ENCODE measurements at places on chromosomes 2 and 18. TPM values are rescaled to one million over a fixed set of nuclear protein-coding genes. Genes with fewer than 3 reads are reported as not detected.

GRCh38 chr18:52367953-52368742 lies 28.2 kb downstream of the DCC start:
- no peak for DNase-seq

UGT1A8 gene
- not detected for polyA plus RNA-seq

DNA sequence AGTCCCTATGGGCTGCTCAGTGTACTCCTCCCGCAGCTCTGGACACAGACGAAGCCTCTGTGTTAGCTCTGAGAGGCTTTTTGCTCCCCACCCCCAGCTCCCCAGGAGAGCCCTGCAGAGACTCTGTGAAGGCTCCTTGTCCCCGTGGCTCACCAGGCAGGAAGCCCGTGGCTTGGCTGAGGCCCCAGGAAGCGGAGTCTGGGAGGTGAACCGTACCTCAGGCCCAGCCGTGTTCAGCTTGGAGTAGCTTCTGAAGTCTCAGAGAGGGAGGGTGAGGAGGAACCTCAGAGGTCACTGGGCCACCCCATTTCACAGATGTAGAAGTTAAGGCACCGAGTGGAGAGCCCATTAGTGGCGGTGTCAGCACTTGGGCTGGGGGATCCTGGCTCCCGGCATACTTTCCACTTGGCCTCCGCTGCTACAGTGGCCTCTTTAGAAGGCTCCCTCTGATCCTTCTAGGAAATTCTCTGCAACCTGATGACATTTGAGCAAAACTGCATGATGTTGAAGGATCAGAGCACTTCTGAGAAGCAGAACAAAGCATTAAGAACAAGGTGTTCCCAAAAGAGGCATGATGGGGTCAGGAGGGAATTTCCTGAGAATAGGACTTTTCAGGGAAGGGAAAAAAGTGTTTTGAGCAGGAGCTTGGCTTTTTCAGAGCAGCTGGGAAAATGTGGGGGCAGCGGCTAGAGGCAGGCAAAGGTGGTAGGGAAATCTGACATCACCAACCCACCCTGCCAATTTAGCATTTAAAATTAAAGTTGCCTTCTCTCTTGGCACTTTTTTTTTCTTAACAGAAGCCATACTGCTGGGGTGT lies 79.1 kb downstream of the MCFD2 start:
- no peak for DNase-seq

GRCh38 chr2:185990861-185991525 lies 252.4 kb downstream of the FSIP2 start:
- DNase-seq: no peak

DNA sequence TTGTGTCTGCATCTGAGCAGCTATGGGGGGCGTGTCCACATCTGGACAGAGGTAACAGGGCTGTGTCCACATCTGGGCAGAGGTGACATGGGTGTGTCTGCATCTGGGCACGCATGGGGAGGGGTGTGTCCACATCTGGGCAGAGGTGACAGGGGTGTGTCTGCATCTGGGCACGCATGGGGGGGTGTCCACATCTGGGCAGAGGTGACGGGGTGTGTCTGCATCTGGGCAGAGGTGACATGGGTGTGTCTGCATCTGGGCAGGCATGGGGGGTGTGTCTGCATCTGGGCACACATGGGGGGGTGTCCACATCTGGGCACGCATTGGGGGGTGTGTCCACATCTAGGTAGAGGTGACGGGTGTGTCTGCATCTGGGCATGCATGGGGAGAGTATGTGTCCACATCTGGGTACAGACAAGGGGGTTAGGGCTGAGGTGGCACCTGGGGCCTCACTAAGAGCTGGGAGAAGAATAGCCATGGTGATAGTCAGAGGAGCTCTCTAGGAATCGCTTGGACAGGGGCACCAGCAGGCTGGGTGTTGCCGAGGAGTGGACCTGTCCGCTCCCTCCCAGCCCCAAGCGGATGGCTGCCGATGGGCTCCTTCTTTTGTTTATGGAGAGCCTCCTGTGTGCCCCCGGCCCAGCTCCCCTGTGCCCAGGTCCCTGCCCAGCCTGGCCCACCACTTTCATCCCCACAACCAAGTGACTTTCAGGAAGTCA lies 177.8 kb downstream of the EIPR1 start:
- DNase-seq: no peak

DNA sequence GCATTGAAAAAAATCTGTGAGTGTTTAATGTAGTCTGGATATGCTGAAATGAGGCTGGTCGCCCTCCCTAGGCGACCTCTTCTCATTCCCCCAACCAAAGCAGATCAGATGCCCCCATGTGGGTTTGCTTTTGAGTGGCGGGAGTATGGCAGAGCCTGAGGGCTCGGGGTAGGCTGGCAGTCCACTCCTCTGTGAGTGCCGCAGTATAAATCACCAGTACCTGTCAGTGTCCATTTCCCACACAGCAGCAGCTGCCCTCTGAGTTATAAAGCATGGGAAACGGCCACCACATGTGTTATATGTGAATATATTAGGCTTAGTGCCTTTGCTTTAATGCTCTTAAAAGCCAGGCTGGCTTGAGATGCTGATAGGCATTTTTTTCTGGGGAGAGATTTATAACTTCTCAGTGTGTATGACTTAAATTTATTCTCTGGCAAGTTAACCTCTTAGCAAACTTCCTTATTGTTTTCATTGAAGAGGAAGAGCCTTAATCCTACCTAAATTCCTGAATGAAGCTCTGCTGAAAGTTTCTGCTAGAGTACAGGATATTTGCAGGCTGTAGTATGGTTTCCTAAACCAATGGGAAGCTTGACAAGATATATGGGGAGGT lies 3.8 kb downstream of the DCC start:
- DNase-seq: peak; percentile 38

DNA sequence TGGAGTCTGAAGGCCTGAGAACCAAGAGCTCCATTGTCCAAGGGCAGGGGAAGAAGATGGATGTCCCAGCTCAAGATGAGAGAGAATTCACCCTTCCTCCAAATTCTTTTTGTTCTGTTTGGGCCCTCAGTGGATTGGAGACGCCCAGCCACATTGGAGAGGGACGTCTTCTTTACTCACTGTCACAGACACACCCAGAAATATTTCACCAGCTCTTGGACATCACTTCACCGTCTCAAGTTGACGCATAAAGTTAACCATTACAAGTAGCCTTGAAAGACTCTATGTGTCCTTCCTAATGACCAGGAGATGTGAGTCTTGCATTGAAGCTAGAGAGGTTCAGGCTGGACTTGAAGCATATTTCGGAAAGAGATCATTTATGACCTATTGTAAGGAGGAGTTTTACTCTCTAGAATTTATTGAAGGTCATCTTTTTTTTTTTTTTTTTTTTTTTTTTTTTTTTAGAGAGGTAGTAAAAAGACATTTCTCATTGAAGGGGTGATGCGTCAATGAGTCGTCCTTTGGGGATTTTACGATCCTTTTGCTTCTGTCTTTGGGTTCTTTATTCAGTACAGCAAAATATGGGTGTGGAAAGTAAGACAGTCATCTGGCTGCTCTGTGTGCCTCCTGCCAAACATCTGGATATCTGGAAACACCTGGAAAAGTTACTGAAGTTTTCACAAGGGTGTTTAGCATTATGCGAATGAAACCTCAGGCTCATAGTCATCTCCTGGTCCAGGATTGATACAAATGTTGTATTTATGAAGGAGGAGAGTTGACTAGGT lies 118.1 kb downstream of the PRPF40A start:
- no peak for DNase-seq

GRCh38 chr2:157421331-157421944 lies 22.5 kb downstream of the CYTIP start:
- no peak for DNase-seq

DNA sequence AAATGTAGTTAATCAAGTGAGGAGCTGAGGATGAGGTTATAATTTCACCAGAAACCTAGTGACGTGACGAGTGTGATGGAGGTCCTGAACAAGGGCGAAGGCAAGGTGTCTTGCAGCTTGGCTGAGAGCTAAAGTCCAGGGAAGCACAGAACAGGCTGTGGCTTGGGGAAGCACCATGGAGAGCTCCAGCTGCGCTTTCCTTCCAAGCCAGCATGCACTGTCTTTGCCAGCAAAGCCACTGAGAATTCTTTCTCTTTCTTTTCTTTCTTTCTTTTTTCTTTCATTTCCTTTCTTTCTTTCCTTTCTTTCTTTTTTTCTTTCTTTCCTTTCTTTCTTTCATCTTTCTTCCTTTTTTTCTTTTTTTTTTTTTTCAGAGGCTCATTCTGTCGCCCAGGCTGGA lies 239.3 kb downstream of the FBXO15 start:
- peak; percentile 31 for DNase-seq

DNA sequence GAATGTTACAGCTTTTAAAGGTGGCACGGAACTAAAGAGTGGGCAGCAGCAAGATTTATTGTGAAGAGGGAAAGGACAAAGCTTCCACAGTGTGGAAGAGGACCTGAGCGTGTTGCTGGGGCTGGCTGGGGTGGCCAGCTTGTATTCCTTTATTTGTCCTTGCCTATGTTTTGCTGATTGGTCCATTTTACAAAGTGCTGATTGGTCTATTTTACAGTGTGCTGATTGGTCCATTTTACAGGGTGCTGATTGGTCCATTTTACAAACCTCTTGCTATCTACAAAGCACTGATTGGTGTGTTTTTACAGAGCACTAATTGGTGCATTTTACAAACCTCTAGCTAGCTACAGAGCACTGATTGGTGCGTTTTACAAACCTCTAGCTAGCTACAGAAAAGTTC lies 109.7 kb upstream of the DDX18 start:
- DNase-seq: no peak

DNA sequence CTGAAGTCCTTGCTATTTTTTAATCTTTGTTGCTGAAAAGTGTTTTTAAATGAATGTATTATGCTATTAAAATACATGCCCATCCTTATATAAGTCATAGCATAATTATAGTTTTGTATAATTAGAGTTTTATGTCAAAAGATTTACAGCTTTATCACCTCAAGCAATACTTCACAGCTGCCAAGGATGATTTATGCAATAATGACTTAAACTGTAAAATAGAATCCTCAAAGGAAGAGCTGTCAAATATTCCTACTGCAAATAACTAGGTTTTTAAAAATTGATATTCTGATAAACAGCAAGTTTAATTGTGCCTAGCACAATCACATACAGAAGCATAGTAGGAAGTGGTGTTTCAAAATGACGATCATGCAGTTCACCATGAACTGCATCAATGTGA lies 5.2 kb downstream of the KCNH7 start:
- DNase-seq: no peak

PCARE gene
- 0.43 TPM for polyA plus RNA-seq

DNA sequence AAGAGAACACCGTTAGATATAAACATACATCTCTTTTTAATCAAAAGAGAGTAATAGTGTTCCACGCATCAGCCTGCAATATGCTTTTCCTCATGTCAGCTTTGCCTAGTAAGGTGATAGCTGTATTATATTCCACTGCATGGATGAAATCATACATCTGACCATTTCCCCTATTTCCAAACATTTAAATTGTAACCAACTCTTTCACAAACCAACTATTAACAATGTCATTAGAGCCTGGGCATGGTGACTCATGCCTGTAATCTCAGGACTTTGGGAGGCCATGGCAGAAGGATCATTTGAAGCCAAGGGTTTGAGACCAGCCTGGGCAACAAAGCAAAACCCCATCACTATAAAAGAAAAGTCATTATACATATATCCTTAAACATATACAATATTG lies 284.8 kb downstream of the BCL11A start:
- DNase-seq: no peak

DUSP2 gene
- polyA plus RNA-seq: 2.4 TPM

ANKRD23 gene
- polyA plus RNA-seq: 5.0 TPM

DNA sequence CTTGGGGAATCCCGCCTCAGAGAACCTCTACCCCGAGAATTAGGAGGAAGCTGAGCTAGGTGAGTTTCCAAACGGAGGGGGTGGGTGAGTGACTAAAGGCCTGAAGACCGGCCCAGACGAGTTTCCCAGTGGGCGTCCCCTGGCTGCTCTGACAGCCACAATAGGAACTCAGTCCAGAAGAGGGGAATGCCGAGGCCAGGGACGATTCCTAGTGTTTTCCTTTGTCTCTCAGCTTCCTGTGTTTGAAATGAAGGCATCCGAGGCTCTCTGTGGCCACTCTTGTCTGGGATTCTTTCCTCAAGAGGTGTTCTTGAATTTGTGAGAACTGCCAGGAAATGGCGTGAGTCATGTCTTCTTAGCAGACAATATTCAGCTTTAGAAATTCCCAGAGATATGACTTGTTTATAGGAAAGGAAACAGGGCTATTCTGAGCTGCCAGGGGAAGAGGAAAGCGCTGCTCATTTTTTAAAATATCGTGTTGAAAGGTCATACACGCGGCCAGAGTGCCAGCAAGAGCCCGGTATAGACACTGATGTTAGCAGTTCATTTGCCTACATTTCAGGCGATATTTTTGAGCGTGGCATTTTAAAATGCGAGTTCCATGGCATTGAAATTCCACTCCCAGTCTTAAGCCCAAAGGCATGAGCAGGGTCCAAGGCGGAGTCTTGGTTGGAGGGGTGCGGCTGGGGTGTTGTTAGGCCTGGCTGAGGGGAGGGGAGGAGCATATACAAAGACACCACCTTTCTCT lies 169.1 kb upstream of the KLF7 start:
- DNase-seq: no peak

DNA sequence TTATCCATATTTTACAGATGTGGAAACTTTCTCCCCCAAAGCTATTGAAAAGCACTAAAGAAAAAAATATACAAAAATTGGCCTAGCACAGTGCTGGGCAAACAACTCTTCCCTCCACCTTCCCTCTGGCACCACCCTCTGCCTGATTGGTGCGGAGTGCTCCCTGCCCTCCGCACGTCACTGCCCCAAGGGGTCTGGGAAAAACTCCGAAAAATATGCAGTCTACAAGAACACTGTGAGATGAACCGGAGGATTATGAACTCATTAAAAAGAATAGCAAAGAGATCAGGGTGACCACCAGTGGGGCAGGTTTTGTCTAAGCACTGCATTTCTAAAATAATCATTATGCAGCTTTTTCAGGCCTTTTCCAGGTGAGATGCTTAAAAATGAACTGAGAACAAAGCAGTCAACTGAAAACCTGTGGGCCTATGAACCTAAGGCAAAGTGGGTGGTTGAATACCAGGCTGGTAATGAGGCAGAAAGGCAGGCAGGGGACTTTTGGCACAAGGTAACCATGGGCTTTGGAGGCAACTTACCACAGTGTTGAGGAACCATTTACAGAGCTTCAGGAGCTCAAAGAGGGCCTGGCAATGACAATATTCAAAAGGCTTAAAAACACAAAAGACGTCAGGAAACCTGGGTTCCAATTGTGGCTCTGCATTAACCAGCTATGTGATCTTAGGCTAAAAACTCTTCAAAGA lies 57.5 kb downstream of the AAK1 start:
- DNase-seq: no peak

SPR gene
- 8.5 TPM for polyA plus RNA-seq

CPLX4 gene
- polyA plus RNA-seq: 0.13 TPM
